ENCODE measurements at places on chromosomes 3 and 15.

DNA sequence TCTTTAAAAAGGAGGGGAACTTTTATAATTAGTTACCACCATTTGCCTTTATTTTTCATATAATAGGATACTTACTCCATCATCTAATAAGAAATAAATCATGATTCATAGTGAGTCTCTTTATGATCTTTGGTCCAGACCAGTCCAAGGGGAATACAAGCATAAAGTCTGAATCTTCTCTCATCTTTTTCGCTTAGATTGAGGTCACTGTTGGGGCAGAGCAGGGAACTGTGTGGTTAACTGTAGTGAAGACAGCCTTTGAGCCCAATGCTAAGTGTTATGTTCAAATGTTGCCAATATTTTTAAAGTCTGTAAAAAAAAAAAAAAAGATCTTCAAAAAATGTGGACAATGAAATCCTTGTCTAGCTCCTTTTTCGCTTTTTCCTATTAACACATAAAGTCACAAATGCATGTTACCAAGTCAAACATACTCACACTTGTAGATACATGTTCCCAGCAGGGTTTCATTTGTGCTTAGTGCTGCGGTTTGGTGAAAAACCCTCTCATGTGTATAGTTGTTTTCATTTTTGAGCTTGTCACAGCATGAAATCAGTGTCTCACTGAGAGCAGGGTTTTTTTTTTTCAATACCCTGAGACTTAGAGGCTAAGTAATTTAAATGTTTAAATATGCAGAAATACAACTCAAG lies 72.1 kb downstream of the EPHA3 start:
- DNase-seq: no peak

- no peak for DNase-seq
Measured at GRCh38 chr15:57165992-57166391, 210.3 kb upstream of the CGNL1 start.

DNA sequence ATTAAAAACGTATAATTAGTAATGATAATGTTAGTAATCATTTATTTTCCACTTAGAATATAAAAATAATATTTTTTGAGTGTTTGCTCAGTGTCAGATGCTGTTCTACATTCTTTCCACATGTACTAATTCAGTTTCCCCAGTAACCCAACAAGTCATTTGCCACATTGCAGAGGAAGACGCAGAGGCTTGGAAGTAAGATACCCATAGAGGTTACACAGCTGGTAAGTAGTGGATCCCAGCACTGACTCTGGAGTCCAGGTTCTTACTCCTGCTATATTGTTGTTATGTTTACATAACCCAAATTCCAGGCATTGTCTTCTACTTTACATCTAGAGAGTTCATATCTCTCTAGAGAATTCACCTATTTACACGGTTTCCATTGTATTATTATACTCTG lies 48.2 kb upstream of the MYO5C start:
- DNase-seq: no peak

GRCh38 chr3:140203510-140203909 lies 268.5 kb downstream of the CLSTN2 start:
- DNase-seq: no peak

GRCh38 chr15:38035701-38036100 lies 101.3 kb downstream of the TMCO5A start:
- DNase-seq: no peak

DNA sequence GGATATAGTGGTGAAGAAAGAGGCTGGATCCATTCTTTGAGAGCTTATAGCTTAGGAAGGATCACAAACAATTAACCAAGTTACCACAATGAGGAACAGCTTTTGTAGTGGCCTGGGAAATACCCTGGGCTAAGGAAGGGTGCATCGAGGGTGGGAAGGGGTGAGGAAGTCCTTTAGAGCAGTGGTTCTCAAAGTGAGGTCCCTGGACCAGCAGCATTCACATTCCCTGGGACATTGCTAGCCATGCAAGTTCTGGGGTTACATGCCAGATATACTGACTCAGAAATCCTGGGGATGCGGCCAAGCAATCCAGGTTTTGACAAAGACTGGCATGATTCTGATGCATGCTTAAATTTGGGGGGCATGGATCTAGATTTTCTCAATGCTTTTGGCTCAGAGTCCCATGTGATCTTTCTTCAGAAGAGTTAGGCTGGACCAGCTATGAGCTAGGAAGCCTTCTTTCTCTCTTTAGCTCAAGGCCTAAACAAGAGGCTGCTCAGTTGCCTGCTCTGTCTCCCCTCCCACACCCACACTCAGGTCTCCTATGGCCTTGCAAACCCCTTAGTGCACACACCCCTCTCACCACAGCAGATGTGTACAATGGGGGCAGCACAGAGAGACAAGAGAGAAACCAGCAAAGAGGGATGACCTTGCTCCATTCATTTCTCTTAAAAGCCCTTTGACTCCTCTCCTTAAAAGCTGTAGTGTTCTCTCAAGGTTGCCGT lies 1.8 kb upstream of the CCR1 start:
- DNase-seq: no peak
